Femur (tissue), 1 donor: ENCODE measurements at places on chromosomes 4 and X.

DNA sequence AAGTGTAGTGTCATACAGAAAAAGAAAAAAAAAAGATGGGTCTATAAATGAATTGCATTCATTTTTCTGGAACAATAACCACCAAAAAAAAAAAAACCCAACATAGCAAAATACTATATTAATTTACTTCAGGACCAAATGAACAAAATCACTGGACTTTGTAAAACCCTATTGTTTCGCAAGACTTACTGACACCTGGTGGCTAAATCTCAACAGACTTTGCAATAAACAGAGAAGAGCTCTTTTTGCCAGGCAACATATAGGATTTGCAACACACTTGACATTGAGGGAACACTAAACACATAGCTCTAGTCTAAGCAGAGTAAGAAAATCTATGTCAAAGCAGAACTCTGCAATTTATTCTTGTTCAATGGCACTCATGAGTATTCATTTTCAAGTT, 990.2 kb downstream of the STPG2 start:
- DNase-seq: no peak

GRCh38 chrX:7614616-7615015, 228.4 kb upstream of the VCX start:
- no peak for DNase-seq

DNA sequence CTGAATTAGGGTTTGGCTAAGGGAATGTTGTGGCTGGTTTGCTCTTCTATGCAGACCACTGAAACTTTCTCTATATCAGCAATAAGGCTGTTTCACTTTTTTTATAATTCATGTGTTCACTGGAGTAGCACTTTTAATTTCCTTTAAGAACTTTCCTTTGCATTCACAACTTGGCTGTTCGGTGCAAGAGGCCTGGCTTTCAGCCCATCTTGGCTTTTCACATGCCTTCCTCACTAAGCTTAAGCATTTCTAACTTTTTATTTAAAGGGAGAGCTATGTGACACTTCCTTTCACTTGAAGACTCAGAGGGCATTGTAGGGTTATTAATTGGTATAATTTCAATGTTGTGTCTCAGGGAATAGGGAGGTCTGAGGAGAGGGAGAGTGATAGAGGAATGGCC, 142.3 kb downstream of the SHROOM4 start:
- peak; percentile 40 for DNase-seq

DNA sequence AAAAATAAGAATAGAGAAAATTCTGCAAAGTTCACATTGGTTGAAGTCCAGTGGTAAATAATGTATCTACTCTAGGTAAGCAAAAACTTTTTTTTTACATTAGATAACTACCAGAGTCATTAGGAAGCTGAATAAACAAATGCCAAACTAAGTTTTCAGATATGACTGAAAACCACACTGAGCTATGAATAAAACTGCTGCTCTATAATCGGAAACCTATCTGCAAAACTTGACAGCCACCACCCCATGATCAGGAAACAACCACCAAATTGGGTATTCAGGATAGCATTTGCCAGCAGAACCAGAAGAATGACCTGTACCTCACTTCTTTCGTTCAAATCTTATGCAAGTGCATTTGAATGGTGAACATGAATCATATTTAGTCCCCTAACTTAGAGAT, 173.0 kb upstream of the TET2 start:
- DNase-seq: no peak

DNA sequence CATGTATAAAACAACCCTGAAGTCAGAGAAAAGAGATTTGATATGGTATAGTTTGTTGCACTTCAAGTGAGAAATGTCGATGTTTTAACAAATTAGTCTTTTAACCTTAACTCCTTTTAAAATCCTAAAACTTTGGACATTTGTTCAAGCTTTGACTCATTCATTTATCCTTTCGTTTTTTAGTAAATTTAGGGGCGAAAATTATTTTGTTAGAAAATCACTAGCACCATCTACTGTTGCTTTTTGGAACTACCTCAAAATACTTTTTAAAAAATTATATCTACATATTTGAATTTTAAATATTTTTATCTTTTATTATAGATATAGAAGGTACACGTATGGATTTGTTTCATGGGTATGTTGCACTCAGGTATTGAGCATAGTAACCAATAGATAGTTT, 165.1 kb upstream of the POF1B start:
- no peak for DNase-seq

DNA sequence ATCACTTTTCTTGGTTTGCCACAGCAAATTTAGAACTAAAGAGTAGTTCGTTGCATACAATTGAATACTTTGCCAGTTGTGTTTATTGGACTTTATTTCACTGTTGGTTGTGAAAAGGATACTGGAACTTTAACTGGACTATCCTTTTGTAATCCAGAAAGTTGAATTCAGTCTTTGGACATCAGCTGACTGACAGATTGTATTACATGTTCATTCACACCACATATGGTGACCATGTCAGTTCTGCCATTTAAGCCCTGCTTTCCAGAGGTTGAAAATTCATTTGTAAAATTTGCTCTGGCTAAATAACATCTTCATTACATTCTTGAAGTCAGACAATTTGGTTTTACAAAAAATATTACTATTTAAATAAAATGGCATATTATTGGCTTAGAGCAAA, 251.7 kb downstream of the CAMK2D start:
- no peak for DNase-seq

DNA sequence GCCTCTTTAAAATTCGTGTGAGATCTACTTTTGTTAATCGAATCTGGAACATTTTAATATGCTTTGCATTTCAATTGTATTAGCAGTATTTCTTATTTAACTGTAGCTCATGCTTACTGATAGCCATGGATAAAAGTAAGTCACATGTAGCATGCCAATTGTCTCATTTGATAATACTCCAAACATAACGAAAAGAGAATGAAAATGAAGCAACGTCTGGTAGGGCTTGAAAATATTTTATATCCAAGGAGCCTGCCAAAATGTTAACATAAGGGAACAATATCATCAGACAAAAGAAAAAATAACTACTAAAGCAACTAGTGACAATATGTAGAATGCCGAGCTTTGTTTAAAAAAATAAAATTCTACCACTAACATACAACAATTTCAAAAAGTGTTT, 94.1 kb upstream of the MID1 start:
- no peak for DNase-seq

DNA sequence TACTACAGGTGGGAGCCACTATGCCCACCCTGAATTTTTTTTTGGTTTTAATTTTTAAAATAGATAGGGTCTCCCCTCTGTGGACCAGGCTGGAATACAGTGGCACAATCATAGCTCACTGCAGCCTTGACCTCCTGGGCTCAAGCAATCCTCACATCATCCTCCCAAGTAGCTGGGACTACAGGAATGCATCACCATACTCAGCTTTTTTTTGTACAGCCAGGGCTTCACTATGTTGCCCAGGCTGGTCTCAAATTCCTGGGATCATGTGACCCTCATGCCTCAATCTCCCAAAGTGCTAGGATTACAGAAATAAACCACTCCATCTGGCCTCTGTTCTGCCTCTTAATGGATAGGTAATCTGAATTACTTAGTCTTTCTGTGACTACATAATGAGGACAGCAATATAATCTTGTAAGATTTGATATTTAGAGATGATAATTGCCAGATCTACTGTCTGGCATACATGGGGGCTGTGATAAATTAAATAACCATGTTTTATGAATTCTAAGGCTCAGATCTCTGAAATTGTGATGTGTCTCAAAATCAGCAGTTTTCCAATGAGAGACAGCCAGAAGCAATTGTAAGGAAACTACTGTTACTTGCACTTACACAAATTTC, 26.7 kb downstream of the PDS5A start:
- DNase-seq: no peak

GRCh38 chrX:64097891-64098290, 107.6 kb downstream of the AMER1 start:
- no peak for DNase-seq

GRCh38 chrX:124217304-124218251, 114.9 kb upstream of the TEX13D start:
- DNase-seq: peak; percentile 39

- no peak for DNase-seq
These were observed 10.4 kb upstream of the PPP3CA start for GRCh38 chr4:101357751-101358150.
